Skeletal muscle cell (primary cell): ENCODE measurements at places on chromosomes 3 and 15.

GRCh38 chr3:4411236-4411635 is 55.8 kb downstream of the SUMF1 start:
- no peak for DNase-seq

DNA sequence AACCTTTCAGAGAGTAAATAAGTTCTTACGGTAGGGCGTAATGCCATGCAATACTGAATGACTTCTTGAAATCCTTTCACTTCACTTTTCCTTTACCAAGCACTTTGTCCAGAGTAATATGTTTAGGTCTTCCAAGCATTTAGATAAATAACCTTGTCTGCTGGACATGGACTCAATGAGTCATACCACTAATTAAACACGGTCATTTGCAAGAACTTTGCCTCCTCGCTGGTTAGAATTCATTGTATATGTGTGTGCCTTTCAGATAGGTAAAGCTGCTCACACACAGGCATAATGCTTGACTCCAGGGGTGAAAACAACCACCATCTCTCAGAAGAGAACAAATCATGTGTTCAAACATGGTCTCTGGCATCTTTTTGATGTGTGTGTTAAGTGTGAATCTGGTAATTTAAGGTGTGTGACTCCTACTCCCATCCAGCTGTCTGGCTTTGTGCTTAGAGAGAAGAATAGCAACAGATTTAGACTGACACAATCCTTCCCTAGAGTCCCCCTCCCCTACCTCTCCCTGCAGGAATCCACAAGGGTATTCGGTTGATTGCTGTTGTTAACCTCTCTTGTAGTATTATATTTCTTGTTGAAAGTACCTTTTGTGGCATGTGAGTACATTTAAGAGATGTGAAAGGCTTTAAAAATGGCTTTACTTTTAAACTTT is 419.0 kb downstream of the CNTN4 start:
- no peak for DNase-seq

- no peak for DNase-seq
Observed at GRCh38 chr3:150613709-150614480, 10.8 kb downstream of the SELENOT start.

GRCh38 chr3:132953683-132954082 is 84.5 kb upstream of the TMEM108 start:
- DNase-seq, result no peak

- no peak for DNase-seq
Observed at GRCh38 chr3:152615681-152616080, 219.2 kb upstream of the P2RY1 start.

- no peak for DNase-seq
Observed at GRCh38 chr3:48929358-48930035, 10.9 kb downstream of the ARIH2 start.

- peak; percentile 71 for DNase-seq
Observed at GRCh38 chr3:55198554-55198953, 270.7 kb upstream of the LRTM1 start.

DNA sequence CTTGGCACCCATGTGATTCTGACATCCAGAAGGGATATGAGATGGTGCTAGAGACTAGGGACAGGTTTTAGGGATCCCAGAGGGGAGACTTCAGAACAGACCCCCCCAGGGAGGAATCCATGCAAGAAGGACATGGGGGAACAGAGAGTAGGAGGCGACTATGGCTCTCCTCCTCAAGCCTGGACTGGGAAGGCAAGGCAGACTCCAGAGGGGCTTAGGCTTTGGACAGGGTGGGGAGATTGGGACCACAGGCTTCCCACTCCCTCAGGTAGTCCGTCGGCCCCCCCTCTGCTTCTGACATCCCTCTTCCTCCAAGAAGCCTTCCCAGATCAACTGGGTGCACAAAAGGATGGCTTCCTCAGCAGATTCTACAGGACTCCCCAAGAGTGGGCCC is 3.0 kb upstream of the VIPR1 start:
- DNase-seq, result no peak

DNA sequence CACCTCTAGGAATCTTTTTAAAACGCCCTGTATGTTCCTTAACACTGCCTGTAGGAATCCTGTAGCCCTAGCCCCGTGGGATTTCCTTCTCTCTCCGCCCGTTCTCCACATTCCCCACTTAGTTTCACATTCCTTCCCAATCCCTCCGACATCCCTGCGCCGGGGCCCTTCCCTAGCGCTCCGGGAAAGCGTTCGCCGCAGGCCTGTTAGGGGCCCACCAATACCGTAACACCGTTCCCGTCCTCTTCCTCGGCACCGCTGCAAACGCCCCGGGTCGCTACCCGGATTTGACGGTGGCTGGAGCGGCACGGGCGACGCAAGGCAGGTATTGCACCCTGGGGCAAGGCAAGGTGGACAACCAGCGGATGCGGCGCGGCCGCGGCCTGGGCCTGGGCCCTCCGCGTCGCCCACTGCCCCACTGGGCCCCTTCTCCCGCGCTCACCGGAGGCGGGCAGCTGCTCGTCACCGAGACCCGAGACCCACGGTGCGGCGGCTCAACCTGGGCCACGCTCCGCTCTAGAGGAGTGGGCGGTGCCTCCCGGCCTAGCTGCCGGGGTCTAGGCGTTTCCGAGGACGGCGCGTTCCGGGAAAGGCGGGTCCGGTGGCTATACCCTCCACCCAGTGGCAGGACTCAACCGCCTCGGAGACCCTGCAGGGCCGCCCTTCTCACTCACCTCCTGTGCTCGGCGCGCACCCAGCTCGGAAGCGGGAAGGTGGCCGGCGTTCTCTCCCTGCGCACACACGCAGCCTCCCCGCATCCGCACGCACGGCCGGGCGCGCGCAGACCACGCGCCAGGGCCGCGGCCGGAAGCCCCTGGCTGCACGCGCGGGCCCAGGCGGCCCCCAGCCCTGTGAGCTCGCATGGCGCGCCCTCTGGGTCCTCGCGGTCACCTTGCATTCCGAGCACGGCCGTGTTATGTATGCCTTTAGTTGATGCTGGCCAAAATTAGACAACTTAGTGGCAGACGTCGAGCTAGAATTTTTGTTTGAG is at the start of gene B3GALNT1:
Gene B3GALNT1 (minus strand): TSS at position 789 of the 991 bp plus-strand sequence. CDS start 18,595 bp downstream, outside the sequence.
- peak; percentile 20 for DNase-seq
